ENCODE measurements at places on chromosomes 16 and 17.

GRCh38 chr17:32783602-32784001 is 93.3 kb downstream of the MYO1D start:
- DNase-seq, result no peak

GRCh38 chr17:48718227-48718760 is 4.0 kb downstream of the PRAC1 start:
- no peak for DNase-seq

DNA sequence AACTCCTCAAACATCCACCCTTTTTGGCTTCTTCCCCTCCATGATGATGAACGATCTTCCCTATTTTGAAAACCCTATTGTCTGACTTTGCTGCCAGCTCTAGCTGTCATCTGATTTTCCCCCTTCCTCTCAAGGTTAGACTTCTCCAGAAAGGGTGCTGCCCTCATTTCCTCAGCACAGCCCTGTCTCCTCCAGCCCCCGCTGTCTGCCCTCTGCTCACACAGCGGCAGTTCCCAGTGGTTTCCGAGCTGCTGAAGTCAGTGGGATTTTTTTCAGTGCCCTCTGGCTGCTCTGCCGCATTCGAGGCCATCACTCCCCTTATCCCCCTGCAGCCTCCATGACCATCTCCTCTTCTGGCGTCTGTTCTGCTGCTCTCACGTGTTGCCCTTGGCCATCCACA is 26.6 kb upstream of the C17orf107 start:
- DNase-seq, result no peak

DNA sequence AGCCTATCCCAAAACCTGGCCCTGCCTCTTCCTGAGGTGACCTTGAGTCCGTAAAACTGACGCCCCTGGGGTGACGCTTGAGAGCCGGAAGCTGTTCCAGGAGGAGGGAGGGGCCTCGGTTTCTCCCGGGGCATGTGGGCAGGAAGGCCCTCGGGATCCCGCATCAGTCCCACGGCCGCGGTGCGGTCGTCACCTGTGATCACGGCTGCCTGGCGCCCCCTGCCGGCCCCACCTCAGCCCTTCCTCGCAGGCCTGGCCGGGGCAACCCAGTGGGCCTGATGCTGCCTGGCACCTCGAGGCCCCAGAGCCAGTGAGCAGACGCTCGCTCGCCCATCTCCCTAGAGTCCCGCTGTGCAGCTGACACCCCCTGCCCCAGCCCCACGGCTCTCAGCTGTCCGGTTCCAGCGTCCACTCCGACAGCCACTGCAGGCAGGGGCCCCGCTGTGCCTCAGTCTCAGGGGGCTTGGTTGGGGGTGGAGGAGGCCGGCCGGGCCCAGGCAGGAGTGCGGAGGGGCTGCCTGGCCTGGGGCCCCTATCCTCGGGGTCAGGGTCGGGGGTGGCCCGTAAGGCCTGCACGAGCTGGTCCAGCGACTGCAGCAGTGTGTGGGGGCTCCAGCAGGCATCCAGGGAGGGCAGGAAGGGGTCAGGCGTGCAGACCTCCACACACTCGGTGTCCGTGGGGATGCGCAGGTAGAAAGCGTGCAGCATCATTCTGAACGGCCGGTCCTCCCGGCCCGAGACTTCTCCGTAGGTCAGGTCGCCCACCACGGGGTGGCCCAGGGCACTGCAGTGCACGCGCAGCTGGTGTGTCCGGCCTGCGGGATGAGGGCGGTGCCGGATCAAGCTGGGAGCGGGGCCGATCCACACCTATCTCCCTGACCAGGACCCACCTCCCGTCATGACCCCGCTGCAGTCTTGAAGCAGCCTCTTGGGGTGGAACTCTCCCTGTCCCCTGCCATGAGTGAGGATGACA is 2.3 kb downstream of the RPUSD1 start:
- peak; percentile 82 for DNase-seq

Measured in stimulated activated CD4-positive, alpha-beta T cell treated with anti-CD3 and anti-CD28 coated beads, Interleukin-4, amount 100 ng/mL, for 48 hours (primary cell).